CD4-positive, alpha-beta T cell treated with Interleukin-4 for 4 hours (primary cell): ENCODE measurements at places on chromosomes 13 and 19.

- DNase-seq: no peak
Observed at GRCh38 chr19:2588081-2588777, 112.3 kb downstream of the GADD45B start.

GRCh38 chr19:58569943-58570670 is 3.0 kb downstream of the MZF1 start:
- no peak for DNase-seq

GRCh38 chr19:15283141-15283883 is 49.0 kb downstream of the BRD4 start:
- no peak for DNase-seq

DNA sequence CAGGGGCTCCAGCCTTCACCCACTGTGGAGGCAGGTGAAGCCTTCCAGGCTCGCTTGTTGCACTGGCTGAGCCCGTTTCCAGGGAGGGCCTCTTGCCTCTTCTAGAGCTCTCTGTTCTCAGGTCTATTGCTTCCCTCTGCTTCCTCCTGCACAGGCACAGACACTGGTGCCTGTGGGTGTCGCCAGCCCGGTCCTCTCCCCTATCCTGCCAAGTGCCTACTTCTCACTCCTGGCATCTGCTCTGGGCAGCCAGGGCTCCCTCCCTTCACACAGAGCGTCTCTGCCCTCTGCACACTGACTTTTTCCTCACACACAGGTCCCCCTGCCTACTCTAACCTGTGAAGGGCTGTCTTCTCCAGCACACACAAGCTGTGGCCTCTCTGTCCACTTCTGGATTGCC is 60.3 kb downstream of the SLC7A9 start:
- no peak for DNase-seq

DNA sequence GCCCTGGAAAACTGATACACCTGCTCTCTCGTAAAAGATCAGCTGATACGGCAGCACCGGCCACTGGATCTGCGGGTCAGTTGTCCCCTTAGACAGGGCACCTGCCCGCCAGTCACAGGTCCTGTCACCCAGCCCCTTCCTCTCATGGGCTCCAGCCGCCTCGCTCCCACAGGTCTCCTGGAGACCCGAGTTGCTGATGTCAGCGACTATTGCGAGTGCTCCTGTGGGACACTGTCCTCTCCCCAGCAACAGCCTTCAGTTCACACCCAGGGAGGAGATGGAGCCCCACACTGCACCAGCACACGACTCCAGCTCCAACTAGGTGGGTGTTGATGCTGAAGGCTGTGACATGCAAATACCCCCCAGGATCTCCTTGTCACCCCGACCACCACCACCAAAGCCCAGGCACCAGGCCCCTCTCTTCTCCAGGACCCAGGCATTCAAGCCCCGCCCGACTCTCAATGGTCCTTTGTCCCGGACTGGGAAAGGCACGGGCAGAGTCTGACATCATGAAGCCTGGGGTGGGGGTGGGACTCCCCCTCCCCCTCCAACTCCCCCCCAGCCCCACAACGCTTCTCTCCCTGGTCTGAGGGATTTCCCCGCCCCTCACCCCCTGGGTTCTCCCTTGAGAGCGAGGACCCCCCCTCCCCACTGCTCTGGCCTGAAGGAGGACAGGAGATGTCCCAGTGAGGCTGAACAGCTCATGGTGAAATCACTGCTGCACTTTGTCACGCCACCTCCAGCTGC is 1.4 kb upstream of the MAG start:
- no peak for DNase-seq

DNA sequence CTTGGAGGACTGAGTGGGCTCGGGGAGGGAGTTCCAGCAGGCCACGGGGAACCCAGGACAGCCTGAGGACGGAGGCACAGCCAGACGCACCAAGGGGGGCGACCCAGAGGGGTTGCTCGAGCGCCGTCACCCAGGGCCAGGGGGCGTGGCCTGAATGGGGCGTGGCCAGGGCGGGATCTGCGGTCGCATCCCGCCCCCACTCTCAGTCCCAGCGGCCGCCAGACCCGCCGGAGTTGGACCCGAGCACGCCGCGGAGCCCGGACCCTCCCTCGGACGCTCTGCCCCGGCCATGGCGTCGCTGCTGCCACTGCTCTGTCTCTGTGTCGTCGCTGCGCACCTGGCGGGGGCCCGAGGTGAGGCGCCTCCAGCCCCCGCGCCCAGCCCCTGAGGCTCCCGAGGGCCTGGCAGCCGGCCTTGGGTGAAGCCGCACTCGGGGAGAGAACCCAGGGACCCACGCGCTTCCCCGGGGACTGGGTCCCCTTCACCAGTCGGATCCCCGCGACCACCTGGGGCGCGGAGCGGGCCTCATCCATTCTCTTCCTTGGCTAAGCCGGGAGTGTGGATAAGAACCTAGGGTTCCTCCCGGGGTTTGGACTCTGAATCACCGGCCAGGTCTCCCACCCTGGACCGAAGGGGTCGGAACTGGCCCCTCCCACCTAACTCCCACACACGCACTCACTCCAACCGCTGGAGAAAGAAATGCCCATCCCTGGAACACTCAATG is at the start of gene CILP2:
TSS of gene CILP2 (plus strand) at position 205 of the 724 bp plus-strand sequence. CDS start at position 290, 85 bp downstream.
- DNase-seq: no peak

- DNase-seq: no peak
Observed at GRCh38 chr13:103540382-103540765, 474.2 kb upstream of the SLC10A2 start.

DNA sequence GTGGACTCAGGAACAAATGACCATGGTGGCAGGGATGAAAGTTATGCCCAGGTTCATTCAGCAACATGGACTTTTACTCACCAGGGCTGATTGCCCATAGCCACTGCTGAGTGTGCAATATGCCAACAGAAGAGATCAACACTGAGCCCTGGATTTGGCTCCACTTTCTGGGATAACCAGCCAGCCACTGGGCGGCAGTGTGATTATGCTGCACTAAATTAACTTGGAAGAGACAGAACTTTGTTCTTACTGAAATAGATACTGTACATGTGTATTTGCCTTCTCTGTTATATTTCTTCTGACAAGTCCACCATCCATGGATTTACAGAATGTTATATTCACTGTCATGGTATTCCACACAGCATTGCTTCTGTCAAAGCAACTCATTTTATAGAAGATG is 257.4 kb downstream of the TDRD3 start:
- no peak for DNase-seq

GRCh38 chr13:28408235-28408848 is 86.6 kb downstream of the FLT1 start:
- no peak for DNase-seq

GRCh38 chr13:33349986-33350826 is 64.7 kb upstream of the STARD13 start:
- DNase-seq: no peak

GRCh38 chr13:109196948-109197347 is 567.5 kb downstream of the MYO16 start:
- DNase-seq: no peak

GRCh38 chr19:39190768-39191167 is 6.0 kb upstream of the NCCRP1 start:
- DNase-seq: no peak

DNA sequence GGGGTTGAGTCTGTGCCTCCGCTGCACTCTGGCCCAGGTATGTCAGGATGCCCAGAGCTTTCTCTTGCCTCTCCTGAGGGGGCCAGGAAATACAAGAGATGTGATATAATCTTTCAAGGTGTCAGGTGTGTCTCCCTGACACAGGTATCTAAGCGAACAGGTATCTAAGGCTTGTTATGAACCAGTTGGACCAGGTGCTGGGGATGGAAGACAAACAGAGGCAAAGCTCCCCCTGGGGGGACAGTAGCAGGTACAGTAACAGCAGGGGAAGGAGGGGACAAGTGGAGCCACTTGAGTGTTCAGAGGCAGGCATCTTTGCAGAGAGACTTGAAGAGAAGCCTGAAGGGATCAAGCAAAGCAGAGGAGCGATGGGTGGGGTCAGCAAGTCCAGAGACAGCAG is 2.6 kb downstream of the LENG1 start:
- DNase-seq: no peak

DNA sequence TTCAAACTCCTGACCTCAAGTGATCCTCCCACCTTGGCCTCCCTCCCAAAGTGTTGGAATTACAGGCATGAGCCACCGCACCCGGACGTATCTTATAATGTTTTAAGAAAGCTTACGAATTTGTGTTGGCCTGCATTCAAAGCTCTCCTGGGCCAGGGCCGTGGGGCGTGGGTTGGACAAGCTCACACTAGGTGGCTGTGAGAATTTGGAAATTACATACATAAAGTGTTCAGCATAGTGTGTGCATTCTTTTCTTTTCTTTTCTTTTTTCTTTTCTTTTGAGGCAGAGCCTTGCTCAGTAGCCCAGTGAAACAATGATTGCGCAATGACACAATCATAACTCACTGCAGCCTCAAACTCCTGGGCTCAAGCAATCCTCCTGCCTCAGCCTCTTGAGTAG is 2.6 kb downstream of the ZSWIM4 start:
- no peak for DNase-seq

- DNase-seq: no peak
Observed at GRCh38 chr19:2294687-2295335, 12.8 kb upstream of the PEAK3 start.

- DNase-seq: no peak
Observed at GRCh38 chr13:112356190-112356589, 20.0 kb upstream of the SPACA7 start.

GRCh38 chr13:50355797-50356196 is 340.6 kb downstream of the KCNRG start:
- no peak for DNase-seq

GRCh38 chr19:32269831-32270230 is 75.6 kb upstream of the ZNF507 start:
- no peak for DNase-seq

DNA sequence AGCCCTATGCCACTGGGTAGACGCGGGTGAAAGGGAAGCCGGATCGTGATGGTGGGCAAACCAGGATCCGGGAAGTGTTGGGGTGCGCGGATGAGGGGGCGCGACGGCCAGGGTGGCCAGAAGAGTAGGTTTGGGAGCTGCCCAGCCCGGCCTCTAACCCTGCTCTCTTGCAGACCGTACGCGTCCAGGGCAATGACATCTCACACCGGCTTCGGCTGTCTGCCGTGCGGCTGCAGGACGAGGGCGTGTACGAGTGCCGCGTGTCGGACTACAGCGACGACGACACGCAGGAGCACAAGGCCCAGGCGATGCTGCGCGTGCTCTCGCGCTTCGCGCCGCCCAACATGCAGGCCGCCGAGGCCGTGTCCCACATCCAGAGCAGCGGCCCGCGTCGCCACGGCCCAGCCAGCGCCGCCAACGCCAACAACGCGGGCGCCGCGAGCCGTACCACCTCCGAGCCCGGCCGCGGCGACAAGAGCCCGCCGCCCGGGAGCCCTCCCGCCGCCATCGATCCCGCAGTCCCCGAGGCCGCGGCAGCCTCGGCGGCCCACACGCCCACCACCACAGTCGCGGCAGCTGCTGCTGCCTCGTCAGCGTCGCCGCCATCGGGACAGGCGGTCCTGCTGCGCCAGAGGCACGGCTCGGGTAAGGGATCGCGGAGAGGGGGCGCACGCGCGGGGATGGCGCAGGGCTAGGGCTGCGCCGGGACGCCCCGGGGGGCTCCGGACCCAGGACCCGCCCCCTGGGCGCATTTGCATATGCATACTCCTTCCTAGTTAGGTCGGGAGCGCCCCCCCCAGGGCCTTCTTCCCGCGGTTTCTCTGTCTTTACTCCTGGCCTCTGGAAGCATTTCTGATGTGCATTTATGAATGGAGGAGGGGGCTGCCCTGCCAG is 4.1 kb downstream of the VSTM2B start:
- DNase-seq: no peak

- no peak for DNase-seq
Observed at GRCh38 chr13:68358294-68358705, 1128.2 kb upstream of the PCDH9 start.

GRCh38 chr13:104634016-104634415 is 1567.8 kb upstream of the SLC10A2 start:
- no peak for DNase-seq

- DNase-seq: no peak
Observed at GRCh38 chr19:45166723-45167252, 6.0 kb upstream of the NKPD1 start.

DNA sequence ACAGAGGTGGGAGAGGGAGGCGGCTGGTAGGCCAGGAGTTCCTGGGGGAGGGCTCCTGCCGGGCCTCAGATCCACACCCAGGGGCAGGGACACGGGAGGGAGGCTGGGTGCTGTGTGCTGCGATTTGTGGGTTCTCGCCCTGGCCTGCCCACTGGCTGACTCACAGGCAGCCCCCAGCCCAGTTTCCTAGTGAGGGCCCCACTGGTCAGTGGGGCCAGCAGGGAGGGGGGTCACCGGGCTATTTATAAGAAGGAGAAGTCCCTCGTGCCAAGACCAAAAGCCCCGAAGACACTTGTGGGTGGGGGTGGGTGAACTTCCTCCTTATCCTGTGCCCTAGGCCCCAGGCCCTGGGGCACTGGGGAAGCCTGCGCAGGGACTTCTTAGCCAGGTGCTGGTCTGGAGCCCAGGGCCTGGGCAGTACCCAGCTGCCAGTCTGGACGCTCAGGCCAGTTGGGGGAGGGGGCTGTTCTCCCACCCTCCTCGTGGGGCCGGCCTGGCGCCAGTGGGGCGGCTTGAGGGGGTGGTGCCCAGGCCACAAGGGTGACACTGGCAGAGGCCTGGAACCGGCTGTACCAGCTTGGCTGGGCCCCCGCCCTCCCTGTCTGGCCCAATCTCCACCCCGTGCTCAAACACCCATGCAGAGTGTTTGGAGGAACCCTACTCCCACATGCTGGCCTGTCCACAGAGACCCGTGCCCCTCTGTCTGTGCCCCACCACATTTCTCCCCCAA is 5.0 kb upstream of the JUNB start:
- DNase-seq: peak; percentile 38

DNA sequence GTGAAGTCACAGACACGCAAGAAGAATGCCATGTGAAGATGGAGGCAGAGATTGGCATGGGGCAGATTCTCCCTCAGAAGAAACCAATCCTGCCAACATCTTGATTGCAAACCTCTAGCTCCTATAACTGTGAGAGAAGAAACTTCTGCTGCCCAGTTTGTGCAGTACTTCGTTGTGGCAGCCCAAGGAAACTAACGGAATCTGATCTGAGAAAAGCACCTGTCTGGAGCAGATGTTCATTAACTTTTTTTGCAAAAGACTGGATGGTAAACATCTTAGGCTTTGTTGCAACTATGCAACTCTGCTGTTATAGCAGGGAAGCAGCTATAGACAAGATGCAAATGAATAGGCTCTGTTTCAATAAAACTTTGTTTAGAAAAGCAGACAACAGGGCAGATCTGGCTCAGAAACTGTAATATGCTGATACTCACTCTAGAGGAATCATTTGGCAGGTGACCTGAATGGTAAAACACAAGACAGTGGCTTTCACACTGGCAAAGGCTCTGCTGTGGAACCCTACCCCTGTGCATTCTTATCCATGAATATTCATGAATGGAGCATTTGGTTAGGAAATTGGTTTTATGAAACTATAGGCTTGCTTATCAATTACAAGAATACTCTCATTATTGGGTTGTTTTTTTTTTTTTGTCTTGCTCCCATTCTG is 25.3 kb upstream of the CPB2 start:
- no peak for DNase-seq

- peak; percentile 79 for DNase-seq
Observed at GRCh38 chr19:1068009-1069001, 1.3 kb downstream of the ARHGAP45 start.

GRCh38 chr13:97878431-97879375 is 74.8 kb upstream of the IPO5 start:
- no peak for DNase-seq
